ENCODE measurements at places on chromosomes 7 and 10.

- DNase-seq, result no peak
Observed at GRCh38 chr10:4154191-4154715, 369.2 kb upstream of the KLF6 start.

- DNase-seq, result no peak
Observed at GRCh38 chr10:29554660-29555059, 80.1 kb downstream of the SVIL start.

DNA sequence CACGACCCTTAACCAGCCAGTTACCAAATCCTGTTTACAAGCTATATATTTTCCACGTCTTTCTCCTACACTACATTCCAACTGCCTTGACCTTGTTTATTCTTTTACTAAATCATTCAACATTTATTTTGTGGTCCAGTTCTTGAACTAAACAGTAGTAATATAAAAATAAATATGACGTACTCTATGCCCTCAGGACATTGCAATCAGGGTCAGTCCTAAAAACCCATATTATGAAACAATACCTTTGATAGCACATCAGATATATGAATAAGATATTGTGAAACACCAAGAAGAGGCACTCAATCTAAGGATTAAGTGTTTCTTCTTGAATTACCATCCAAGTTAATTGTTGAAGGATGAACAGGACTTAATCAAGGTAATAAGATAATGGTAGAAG lies 52.5 kb upstream of the WNT16 start:
- DNase-seq, result no peak

- DNase-seq, result no peak
Observed at GRCh38 chr7:149223761-149224160, 15.7 kb upstream of the ZNF212 start.

DNA sequence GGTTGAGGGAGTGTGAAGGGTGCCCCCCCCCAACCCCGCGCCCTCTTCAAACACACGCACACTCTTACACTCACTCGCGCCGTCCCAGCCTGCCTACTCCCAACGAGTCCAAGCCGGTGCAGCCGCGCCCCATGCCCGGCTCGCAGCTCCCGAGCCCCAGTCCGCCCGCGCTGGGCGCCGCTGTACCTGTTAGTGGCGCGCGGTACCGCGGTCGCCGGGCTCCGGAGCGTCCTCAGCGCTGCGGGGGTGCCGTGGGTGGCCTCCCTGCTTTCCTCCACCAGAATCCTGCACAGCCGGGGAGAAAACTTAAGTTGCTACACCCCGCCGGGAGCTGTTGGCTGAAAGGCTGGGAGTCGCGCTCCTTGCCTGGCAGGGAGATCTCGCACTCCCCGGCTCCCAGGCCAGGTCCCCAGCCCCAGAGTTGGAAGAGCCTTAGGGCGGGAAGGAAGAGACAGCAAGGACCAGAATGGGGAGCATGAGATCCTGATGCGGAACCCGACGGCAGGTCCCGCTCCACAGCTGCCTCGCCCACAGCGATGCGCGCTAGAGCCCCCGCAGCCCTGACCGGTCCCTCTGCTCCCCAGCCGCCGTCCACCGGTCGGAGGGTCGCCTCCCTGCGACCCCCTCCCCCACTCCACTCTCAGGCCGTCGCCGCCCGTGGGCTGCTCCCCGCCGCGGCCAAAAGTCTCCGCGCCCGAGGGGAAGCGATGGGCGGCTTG lies 863 bp downstream of the ST8SIA6 start:
- DNase-seq, result peak; percentile 42

DNA sequence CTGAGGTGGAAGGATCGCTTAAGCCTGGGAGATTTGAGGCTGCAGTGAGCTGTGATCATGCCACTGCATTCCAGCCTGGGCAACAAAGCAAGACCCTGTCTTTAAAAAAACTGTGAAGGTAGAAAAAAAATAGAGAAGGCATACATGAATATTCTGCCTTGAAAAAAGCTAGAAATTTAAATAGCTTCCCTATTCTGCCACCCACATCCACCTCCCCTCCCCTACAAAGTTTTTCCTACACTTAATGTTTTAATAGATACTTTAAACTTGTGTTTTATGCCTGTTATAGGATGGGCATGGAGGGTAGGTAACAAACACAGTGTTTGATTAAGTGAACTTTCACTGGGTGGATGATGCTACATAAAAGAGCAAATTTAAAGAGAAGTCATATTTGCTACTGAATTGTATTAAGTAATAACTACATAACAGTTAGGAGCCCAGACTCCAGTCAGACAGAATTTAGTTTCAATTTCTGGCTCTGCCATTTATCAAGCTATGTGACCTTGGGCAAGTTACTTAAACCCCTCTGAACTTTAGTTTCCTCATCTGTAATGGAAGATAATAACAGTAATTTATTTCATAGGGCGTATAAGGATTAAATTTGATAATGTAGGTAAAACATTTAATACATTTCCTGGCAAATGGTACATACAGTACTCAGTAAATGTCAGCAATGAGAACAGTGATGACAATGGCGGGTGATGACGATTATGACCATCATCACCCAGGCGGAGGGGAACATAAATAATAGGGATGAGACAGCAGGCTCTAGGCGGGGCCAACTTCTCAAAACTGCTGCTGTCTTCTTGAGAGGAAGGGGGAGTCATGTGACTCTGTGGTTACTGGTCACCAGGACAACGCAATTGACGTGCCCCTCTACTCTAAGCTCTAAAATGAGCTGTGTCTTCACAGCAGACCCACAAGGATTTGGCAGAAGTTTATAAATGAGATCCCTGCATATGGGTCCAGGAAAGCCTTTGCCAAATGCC lies 15.8 kb downstream of the DNMBP start:
- DNase-seq, result peak; percentile 70

GRCh38 chr7:96991546-96992191 lies 13.7 kb upstream of the DLX6 start:
- DNase-seq, result no peak

DNA sequence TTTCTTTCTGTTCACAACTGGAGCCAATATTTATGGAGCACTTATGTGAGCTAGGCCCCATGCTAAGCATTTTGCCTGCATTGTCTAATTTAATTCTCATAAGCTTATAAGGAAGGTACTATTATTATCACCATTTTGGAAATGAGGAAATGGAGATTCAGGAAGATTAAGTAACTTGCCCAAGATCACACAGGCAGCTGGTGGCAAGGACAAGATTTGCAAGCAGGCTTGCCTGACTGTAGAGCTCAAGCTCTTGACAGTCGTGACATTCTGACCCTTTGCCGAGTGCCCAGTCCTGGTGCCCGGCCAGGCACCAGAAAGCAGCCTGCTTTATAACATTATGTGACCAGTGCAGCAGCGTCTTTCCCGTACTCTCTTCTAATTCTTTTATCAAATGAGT lies 38.2 kb downstream of the WNT2 start:
- DNase-seq, result no peak

DNA sequence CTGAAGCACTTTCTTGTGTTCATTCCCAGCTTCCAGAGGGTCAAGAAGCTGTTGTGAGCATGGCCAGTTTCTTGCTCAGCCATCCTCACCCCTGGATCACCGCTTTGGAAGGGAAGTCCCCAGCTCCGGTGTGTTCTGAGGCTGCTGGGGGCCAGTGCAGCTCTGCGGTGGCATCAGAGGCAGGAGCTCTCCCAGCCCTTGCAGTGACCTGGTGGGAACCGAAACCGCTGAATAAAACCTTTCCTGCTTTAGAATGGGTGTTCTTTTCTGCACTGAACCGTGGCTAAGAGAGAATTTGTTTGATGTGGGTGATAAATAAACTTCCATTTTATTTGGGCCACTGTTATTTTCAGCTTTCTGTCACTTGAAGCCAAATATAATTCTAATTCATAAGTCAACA lies 450.9 kb upstream of the VSTM2A start:
- DNase-seq, result no peak

DNA sequence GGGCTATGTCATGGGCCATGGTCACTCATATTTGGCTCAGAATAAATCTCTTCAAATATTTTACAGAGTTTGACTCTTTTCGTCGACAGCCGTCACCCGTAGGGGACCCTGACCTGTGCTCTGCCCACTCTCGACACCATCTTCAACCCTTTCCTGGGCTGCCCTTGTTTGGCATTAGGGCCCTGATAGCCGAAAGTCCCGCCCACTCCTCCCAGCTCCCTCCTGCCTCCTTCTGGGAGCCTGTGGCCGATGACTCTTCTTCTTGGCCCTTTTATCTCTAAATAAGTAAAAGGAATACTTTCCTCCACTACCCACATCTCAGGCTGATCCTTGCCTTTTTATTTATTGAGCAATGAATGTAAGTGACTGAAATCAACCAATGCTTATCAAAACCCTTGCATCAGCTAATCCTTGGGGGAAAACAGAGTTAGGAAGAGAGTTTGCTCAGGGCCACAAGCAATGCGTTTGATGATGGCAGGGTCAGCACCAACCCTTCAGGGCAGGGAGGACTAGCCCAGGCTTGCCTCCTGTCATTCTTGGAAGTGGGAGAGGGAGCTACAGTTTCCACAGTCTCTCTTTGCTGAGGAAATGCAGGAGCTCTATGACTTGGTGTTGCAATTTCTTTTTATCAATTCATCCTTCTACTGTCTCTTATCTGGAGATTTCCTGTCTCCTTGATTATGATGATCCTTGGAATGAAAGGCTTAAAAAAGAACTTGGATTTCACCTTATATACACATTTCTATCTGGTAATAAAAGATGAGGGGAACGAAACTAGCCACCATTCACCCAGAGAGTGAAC lies 218.2 kb upstream of the PODXL start:
- DNase-seq, result no peak

- DNase-seq, result peak; percentile 76
Observed at GRCh38 chr7:73718905-73719805, at the start of gene STX1A. Gene STX1A (minus strand): TSS chr7:73719669. CDS start chr7:73719631, 38 bp downstream.

DNA sequence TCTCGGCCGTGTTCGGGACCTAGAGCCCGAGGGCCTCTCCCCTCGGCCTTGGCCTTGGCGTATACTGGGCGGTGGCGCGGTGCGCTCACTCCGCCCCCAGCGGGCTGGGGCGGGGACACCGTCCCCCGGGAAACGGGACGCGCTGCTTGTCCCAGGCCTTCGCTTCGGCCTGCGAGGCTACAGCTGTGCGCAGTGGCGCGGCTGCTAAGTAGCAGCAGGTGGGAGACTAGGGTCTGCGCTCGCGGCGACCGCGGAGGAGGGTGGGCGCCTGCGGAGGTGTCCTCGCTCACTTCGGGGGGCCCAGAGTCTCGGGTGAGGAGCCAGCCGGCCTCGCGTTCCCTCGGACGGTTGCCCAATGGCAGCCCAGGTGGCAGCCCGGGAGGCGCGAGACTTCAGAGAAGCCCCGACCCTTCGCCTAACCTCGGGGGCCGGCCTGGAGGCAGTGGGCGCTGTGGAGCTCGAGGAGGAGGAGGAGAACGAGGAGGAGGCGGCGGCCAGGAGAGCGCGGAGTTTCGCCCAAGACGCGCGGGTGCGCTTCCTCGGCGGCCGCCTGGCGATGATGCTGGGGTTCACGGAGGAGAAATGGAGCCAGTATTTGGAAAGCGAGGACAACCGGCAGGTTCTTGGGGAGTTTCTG lies at the start of gene DNAH11:
Gene DNAH11, plus strand, starts transcription at position 149 of the 637 bp plus-strand sequence. Its CDS starts 207 bp downstream, at position 356.
- peak; percentile 26 for DNase-seq

DNA sequence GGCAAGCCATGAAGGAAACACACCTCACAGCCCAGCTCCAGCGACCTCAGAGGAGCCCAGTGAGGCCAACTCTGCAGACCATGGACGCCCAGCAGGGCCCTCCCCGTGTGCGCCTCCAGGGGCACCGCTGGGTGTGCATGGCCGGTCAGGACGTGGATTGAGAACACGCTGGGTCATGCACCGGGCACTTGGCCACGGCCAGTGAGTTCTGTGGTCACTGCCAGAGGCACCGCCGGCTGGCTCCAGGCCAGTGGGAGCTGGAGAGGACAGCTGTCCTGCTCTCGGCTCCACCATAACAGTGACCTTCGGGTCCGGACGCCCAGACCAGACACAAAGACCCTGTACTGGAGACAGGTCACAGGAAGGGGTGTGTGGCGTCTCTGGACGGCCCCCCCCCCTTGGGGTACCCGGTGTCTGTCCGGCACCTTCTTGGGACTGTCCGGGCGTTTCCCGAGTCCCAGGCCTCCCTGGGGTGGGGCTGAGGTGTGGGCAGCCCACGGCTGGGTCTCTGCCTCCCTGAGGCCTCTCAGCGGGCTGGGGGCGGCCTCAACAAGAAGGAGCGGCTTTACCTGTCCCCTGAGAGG lies 50.4 kb upstream of the NKX6-2 start:
- no peak for DNase-seq

- DNase-seq, result no peak
Observed at GRCh38 chr10:24597426-24597825, 126.3 kb downstream of the ARHGAP21 start.

- no peak for DNase-seq
Observed at GRCh38 chr10:29623797-29624196, 11.0 kb downstream of the SVIL start.

GRCh38 chr10:72334196-72334824 lies 20.4 kb downstream of the DNAJB12 start:
- DNase-seq, result peak; percentile 32

DNA sequence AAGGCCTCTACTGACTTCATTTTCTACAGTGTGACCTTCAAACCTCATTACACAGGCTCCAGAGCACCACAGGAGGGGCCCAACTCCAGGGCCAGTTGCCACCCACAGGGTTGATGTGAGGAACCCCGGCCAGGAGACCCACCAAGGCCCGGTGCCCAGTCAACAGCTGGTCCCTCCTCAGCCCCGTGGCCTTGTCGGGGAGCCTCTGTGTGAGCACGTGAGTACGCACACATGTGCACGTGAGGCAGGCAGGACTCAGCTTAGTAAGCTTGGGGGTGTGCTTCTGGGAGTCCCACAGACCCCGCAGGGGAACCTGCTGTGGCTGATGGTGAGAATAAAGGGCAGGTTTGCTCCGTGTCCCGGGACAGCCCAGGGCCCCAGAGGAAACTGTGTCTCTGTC lies 104.5 kb downstream of the VIPR2 start:
- DNase-seq, result no peak

- DNase-seq, result no peak
Observed at GRCh38 chr10:6108072-6108471, 19.2 kb downstream of the RBM17 start.

DNA sequence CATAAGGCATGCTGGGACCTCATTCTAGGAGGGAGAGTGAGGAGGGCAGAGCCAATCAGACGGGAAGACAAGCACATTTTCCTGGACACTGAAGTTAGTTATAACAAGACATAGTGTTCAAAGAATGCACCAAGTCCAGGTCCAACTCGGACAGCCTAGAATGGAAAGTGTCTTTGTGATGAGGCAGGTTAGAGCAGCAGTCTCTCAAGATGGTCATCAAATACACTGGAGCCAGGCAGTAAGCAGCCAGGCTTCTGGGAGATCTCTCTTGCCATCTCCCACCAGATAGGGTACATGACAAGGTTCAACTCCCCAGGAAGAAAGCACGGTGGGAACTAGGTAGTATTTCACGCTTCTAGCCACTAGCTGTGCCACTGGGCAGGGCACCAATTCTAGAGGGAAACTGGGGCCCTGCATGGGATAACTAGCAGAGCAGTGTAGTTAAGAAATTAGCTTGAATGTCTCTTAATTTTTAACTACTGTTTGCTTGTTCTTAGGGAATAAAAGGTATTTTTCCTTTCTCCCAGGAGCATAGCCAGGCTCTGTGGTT lies 7.6 kb upstream of the GPAM start:
- no peak for DNase-seq

Data from activated naive CD8-positive, alpha-beta T cell treated with anti-CD3 and anti-CD28 coated beads, Interleukin-2, amount 50 U/mL, for 24 hours (primary cell).